ENCODE measurements at places on chromosomes 5 and 9. TPM values are rescaled to one million over a fixed set of nuclear protein-coding genes. Genes with fewer than 3 reads are reported as not detected.

Gene SHISAL2B
- 0.40 TPM for polyA plus RNA-seq

Gene IRX1
- 0.28 TPM for polyA plus RNA-seq

Gene PRR7
- 0.44 TPM for polyA plus RNA-seq

Gene TUSC1
- 11.7 TPM for polyA plus RNA-seq

Gene DPM2
- polyA plus RNA-seq, result 19.8 TPM

Gene SLC6A19
- polyA plus RNA-seq, result not detected

Gene CFAP157
- 1.4 TPM for polyA plus RNA-seq

DNA sequence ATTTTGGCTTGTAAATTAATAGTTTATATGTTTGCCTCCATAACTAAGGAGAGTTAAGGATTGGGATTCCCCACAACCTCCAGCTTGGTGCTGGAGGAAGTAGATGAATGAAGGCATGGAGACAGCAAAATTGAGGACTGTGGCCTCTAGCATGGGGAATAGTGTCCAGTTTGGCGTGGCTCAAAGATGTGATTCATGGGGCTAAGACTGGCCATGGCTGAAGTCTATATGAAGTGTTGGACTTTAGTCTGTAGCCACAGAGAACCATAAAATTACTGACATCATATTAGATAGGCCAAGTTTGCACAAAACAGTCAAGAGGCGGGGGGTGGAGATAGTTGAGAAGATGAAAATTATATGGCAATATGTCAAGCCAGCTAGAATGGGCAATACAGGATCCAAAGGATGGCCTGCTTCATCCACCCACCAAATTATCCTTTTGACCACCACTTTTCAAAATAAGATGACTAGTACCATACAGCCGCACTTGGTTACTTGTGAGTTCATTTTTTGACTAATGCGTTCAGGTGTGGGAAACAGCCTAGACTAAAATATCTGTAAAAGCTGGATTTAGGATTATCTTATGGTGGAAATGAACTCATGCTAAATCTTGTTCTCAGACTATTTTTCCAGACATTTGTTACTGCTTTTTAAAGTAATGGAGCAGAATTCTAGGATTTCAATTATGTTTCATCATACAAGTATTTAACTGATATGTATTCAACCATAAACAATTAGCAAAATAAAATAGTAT, 40.2 kb downstream of the ZNF474 start:
- no peak for DNase-seq

DNA sequence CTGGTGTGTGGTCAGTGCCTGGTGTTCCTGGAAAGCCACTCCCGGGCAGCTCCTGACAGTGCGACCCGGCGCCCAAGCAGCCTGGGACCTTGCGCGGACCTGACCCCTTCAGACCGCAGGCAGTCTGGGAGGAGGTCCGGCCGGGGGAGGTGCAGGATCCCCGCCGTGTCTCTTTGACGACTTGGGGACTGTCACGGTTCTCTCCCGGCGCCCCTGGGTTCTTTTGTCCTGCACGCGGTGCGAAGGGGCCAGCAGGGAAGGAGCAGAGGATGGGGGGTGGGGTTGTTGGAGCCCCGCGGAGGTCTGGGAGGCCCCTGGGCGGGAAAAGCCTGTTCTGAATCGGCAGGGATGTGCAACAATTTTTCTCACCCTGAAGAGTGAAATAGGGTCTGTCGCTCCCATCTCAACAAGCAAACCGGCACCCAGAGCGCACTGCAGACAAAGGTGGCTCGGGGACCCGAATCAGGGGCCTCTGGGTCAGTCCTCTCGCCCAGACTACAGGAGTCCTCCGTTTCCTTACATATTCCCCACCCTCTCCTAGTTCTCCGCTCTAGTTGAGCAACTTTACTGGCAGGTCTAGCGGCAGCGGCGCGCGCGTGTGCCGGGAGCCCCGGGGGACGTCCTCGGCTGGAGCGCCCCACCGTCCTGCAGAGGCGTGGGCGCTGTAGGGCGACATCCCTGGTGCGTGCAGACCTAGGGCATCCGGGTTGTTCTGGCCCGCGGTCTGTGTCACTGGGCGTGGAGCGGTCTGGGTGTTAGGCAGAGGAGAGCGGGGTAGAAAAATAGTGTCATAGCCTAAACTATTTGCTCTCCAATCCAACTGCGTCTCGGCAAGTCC, 1.2 kb downstream of the VCAN start:
- no peak for DNase-seq

GRCh38 chr5:178259623-178260536, 27.3 kb upstream of the PHYKPL start:
- DNase-seq, result no peak

GRCh38 chr5:170148430-170149205, 42.9 kb downstream of the FOXI1 start:
- no peak for DNase-seq

DNA sequence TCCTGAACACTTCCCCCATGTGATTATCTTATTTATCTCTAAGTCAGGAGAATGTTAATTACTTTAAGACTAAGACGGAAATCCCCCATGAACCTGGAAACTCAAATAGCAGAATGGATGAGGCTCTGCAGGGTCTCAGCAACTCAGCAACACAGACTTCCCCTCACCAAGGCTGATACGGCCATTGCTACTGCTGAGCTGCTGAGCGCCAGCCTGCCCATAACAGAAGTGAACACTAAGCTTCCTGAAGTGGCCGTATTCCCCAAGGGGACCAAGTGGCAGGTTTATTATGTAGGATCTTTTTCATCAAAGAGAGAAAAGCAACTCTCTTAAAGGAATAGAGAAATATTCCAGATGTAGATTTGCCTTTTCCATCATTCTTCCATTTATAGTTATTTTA, 311.1 kb downstream of the RFX3 start:
- DNase-seq, result no peak

DNA sequence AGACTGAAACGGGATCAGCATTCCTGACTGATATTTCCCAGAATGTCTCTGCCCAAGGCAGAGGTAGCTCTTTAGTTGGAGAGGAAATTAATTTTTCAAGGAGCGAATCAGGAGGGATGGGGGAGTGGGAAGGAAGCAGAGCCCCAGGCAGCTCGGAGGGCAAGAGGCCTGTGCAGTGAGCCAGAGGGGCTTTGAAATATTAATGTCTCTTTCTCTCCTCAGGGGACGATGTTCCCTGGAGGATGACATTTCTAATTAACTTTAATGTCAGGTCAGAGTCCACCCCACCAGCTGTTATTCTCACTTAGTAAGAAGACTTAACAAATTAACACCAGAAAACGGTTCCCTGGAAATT, 45.6 kb downstream of the SLC6A7 start:
- DNase-seq, result no peak

DNA sequence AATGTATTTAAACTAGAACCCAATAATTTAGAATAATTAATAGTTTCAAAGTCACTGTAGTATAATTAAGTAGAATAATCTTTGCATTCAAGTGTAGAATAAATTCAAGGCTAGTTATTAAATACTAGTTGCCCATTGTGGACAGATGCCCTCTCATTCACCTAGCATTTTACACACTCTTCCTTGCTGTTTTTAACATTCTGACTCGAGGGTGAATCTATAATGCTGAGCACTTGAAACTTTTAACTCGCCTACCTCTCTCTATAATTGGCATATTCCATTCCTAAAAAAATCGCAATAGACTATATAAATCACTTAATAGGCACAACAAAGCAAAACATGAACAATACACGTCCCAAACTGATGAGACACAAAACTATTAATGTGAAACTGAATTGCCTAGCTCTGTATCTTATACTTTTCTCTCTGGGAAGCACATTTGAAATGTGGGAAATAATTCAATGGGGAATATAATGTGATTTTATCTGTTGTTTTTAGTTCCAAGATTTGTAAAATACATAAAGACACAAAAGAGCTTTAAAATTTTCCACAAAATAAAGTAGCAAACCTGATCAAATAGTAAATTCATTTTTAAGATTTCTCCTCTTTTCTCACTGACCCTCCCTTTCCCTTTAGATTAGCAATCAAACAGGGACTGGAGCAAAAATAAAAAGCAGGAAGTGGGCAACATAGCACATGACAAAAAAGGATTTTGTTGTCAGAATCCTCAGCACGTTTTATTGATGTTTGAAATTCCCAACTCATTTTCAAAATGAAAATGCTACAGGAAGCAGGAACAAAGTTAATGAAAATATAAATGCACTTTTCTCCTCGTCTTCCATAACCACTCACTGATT, 295.6 kb downstream of the PDE4D start:
- DNase-seq, result no peak

DNA sequence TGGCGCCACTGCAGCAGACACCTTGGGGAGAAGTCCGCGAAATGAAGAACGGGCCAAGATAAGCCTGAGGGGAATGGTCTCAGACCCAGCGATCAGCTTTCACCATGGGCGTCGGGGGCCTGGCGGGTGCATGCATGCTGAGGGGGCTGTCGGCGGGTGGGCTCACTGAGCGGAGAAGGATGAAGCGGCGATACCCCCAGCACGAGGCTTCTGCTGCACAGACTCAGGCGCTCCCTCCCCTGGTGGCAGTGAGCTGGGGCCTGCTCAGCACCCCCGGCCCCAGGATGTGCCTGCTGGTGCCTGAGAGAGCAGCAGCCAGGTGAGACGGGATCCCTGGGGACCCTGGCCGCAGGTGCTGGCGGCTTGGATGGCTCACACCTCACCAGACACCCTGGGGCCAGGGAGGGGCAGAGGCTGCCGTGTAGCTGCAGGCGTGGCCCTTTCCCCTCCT, 31.2 kb downstream of the CEP72 start:
- no peak for DNase-seq

GRCh38 chr5:93188876-93189485, 392.0 kb downstream of the NR2F1-AS1 start:
- no peak for DNase-seq

- DNase-seq, result no peak
Measured at GRCh38 chr5:139574641-139575312, 13.6 kb downstream of the UBE2D2 start.

DNA sequence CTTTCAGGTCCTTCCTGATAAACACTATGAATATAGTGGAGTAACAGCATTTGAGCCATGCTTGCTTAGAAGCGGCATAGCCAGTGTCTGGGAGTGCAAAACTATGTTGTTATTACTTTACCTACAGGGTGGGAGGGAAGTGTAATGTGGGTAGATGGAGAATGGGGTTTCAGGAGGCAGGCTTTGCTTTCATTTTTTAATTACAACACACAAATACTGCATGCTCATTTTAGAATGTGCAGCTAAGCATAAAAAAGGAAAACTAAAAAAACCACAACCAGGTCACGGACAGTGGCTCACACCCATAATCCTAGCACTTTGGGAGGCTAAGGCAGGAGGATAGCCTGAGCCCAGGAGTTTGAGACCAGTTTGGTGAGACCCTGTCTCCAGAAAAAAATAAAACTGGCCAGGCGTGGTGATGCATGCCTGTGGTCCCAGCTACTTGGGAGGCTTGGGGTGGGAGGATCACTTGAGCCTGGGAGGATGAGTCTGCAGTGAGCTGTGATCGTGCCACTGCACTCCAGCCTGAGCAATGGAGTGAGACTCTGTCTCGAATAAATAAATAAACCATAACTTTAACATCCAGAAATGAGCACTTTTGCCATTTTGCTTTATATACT, 20.2 kb downstream of the HAVCR1 start:
- no peak for DNase-seq

- DNase-seq, result no peak
Measured at GRCh38 chr5:73499187-73499586, 945 bp downstream of the BTF3 start.

DNA sequence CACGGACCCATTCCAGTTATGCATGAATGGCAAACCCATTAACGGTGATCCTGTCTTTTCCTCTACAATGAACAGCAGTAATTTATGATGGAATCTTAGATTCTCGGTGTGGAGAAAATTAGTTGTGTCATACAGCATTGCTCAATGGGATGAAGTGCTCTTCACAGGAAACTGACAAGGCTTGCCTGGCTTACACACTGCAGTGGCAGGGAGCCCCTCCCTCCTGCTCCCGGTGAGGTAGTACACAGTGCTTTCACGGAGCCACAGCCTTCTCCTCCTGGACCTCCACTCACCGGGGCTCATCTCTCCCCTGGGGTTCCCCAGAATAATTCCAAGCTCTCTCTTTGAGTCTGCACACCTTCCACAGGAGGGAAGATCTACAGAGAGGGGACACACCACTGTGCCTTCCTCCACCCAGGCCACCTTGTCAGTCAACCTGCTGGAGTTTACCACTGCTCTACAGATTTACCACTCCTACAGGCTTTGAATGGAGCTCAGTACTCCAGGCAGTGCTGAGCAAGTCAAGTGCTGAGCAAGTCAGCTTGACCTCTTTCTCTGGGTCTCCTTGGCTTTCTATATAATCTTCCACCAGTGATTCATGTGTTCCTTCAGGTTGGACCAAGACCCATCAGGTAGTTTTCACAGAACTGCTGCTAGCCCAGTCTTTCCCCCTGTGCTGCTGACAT, 59.1 kb upstream of the TBC1D2 start:
- DNase-seq, result no peak

- no peak for DNase-seq
Measured at GRCh38 chr5:67065237-67065636, 131.4 kb downstream of the CD180 start.

DNA sequence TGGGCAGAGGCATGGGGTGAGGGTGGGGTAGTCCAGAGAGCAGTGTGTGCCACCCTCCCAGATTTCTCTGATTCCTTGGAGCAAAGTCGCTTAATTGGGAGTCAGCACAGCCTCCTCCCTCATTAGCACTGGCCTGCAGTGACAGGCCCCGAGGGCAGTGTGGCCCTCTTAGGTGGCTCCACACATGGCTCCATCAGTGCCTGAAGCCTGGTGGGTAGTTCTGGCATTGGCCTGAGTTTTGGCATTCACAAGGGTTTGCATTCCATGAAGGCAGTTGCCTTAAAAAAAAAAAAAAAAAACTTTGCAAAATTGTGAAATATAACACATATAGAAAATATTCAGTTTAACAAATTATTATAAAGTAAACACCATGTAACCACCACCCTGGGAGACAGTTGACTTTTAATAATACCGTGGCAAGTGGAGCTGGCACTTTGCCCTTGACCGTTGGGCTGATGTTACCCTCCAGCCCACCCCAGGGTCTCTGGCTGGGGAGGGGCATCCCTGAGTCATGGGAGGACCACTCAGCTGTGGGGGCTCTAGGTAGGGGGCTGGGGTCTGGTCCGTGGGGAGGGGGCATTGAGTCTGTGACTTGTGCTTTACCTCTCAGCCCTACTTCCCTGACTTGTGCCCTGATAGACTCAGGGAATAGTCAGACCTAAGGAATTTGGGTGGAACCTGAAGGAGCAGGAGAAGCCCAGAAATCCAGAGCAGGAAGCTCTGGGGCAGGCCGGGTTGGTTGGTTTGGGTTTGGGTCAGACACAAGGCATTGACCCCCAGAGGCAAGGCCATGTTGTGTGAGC, 51.3 kb upstream of the PITX1 start:
- DNase-seq, result no peak

DNA sequence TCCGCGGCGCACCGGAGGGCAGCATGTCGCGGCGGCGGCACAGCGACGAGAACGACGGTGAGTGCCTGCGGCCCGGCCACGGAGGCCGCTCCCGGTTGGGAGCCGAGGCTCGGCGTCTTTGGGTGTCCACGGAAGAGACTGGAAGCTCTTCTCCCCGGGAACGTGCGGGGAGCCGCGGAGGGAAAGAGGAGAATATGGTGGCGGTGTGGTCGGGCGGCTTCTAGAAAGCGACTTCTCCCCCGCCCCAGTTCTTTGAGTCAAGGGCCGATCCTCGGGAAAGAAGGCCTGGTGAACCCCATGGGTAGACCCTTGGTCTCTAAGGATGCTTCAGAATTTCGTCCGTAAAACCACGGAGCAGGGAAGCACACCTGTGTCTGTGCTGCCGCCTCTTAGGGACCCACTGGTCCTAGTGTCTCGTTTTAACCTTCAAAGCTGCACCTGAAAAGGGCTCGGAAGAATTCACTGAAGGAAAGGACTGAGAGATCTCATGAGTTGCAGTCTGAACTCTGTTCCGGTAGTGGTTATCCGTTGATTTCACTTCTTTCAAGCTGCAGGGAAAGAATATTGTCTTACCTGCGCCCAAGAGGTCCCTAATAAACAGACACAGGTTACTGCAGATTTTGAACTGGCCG, 354 bp downstream of the NCBP1 start:
- DNase-seq, result no peak

GRCh38 chr5:138466900-138467710, 1.8 kb downstream of the EGR1 start:
- no peak for DNase-seq

Measured in forelimb muscle (tissue), 1 donor.